OCI-LY7 (cell line): ENCODE measurements at places on chromosomes 3 and 15.

- no peak for DNase-seq
These were observed 535.4 kb upstream of the BCHE start for GRCh38 chr3:166372571-166373106.

- peak; percentile 47 for DNase-seq
These were observed 49.4 kb downstream of the NKIRAS1 start for GRCh38 chr3:23867400-23867799.

DNA sequence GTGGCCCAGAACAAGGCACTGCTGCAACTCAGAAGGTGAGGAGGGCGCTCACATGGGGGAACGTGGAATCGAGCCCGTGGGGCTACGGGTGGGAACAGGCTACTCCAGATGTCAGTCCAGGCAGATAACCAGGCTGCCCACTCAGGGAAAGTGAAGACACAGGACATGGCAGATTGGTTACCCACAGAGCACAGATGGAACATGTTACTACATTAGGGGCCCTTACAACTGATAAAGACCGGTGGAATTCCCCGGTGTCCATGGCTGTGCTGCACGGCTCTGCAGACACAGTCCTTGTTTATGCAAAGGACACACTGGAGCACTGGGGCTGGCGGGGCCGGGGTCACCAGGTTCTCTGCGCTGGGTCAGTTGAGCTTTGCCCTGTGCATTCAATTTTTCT is 36.9 kb downstream of the PCSK6 start:
- no peak for DNase-seq

- DNase-seq: no peak
These were observed 199.8 kb downstream of the WDR72 start for GRCh38 chr15:53559364-53560277.

DNA sequence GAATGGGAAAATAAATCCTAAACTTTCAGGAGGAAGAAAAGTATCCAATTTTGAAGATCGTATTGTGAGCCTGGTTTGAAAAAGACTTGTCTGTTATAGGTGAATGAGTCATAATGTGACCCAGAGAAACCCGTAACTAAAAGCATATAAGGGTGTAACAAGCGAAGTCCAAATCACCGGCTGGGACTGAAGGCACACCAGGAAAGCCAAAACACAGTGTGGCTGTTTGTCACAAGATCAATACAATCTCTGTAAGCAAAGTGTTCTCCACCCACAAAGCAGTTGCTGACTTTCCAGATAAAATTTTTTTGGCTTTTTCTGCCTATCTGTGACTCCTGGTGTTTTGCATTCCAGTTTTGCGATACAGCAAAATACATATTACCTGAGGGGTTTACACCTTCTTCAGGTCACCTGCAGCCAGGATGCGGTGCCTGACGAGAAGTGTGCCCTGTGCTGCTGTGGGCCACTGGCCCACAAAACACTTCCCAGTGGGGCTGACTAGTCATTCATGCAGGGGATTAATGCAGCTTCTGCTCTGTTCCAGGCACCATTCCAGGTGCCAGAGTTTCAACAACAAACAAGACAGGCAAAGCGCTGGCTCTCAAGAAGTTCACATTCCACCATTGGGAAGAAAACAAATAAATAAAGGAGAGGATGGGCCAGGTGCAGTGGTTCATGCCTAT is 14.4 kb downstream of the HES1 start:
- no peak for DNase-seq

DNA sequence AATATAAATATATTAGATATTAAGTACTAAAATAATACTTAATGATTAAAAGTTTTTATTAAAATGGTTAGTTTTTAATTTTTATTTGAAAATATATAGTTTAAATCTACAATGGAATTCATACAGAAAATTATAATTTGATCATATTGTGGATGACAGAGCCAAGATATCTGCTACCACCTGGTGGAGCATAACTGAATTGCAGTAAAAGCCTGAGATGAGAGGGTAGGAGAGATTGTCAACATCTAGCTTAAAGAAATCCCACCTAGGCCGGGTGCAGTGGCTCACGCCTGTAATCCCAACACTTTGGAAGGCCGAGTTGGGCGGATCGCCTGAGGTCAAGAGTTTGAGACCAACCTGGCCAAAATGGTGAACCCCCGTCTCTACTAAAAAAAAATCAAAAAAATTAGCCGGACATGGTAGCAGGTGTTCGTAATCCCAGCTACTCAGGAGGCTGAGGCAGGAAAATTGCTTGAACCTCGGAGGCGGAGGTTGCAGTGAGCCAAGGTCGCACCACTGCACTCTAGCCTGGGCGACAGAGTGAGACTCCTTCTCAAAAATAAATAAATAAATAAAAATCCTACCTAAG is 25.1 kb upstream of the CSTA start:
- DNase-seq: peak; percentile 51

GRCh38 chr3:104412608-104413580 is 953.8 kb upstream of the ALCAM start:
- no peak for DNase-seq

DNA sequence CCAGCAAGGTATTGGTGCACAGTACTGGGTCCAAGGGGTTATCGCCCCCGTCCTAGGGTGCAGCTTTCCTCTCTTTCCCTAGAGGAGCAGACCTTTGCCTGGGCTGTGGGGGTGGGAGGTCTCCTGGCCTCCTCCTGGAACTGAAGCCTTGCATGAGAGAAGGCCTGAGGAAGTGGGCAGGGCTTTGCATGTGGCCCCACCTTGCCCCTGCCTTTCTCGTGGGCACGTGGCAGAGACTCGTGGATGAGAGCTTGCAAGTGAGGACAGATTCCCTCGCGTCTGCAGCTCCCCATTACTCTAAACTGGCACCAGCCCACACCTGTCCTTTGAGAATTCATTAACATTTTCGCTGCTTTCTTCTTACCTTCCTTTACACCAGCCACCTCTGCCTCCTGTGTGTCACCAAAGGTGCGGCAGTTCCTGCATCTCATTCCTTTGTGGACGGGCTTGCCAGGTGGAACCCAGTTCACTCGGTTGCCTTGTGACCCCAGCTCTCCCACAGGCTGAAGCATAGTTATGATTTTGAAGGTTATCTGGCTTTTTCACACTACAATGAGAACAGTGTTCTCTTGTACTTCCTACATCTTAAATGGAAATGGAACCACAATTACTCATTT is 40.9 kb upstream of the NR2C2 start:
- no peak for DNase-seq
